ENCODE measurements at places on chromosomes 1 and 21.

DNA sequence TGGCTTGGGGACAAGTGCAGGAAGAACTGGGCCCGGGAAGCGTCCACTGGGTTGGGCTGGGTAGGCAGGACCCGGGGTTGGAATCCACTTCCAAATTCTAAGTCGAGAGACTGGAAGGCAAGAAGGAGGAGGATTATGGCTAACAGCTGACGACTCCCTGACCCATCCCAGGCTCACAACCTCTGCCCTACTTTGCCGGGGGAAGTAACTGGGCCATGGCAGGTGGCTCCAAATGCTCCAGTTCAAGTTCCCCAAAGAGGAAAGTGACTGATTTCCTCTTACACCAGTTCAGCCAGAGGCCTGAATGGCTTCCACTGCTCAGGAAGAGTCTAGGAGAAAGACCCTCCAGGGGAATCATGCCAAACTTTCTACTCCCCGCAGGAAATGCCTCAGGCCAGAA, 11.4 kb downstream of the EMC1 start:
- no peak for DNase-seq

GRCh38 chr1:5917281-5917590, 75.0 kb downstream of the NPHP4 start:
- no peak for DNase-seq

DNA sequence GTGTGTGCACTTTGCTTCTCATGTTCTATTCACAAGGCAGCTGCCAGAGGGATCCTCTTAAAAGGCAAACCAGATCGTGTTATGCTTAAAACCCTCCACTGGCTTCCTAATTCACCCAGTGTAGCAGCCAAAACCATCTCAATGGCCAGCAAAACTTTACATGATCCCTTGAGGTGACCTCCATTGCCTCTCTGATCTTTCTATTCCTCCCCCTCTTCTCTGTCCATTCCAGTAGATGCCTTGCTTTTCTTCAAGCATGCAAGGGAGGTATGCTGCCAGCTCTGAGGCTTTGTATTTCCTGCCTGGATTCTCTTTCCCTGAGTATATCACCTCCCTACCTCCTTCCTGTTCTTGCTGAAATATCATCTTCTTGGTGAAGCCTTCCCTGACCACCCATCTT, 93.2 kb upstream of the KCNK2 start:
- DNase-seq, result no peak

DNA sequence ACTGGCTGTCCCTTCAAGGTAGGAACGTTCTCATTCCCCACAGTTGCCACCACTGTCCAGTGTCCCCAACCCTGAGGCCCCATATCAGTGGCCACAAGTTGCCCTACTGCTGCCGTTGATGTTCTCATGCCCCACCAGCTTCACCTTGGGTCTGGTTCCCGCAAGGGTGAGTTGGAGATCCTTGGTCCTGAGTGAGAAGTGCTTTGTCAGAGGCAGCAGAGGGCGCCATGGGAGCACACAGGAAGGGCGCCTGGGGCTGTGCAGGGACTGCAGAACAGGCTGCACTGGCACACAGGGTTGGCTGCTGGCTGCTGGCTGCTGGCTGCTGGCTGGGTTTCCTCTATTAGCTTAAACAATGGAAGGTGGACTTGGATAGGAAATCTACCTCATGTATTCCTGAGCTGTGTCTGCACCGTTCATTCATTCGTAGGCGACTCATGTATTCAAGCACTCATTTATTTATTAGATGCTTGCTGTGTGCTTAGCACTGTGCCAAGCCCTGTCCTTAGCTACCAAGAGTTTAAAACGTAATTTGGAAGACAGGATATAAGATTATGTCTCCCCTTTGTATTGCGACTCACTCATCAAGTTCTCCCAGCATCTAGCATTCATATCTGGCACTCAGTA, 2.1 kb upstream of the S100A9 start:
- no peak for DNase-seq

- no peak for DNase-seq
Observed at GRCh38 chr1:14939527-14940284, 213.8 kb upstream of the TMEM51 start.

DNA sequence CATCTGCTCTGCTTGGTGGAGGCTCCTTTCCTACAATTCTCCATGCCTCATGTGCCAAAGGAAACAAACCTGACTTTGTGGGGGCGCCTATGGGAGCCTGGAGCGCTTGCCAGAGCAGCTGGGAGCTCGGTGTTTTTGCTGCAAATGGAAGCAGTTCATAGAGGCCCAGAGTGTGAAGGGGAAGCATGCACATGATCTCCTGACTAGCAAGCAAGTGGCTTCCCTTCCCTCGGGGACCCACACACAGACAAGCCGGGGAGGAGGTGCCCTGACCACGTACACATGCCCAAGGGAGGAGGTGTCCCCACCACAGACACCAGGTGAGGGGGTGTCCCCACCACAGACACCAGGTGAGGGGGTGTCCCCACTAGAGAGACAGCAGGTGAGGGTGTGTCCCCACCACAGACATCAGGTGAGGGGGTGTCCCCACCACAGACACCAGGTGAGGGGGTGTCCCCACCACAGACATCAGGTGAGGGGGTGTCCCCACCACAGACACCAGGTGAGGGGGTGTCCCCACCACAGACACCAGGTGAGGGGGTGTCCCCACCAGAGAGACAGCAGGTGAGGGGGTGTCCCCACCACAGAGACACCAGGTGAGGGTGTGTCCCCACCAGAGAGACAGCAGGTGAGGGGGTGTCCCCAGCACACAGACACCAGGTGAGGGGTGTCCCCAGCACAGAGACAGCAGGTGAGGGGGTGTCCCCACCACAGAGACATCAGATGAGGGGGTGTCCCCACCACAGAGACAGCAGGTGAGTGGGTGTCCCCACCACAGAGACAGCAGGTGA, 106.8 kb downstream of the CRYAA start:
- DNase-seq, result no peak

DNA sequence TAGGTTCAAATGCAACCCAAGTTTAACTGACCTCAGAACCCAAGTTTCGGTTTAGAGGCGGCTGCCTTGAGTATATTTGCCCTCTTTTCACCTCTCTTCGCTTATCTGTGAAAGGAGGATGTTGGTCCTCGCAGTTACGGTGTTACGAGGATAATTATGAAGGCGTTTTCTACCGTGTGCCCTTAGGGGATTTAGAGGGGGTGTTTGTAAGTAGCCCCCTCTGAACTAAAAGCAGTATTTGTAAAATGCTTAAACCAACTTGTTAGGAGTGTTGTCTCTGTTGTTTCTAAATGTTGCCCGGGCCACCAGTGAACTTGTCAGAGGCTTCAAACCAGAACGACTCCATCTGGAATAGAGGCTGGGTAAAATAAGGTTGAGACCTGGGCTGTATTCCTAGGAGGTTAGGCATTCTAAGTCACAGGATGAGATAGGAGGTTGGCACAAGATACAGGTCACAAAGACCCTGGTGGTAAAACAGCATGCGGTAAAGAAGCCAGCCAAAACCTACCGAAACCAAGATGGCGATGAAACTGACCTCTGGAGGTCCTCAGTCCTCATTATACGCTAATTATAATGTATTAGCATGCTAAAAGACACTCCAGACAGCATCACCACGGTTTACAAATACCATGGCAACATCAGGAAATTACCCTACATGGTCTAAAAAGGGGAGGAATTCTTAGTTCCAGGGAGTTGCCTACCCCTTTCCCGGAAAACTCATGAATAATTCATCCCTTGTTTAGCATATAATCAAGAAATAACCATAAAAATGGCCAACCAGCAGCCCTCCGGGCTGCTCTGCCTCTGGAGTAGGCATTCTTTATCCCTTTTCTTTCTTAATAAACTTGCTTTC, 1.0 kb upstream of the PSRC1 start:
- no peak for DNase-seq

DNA sequence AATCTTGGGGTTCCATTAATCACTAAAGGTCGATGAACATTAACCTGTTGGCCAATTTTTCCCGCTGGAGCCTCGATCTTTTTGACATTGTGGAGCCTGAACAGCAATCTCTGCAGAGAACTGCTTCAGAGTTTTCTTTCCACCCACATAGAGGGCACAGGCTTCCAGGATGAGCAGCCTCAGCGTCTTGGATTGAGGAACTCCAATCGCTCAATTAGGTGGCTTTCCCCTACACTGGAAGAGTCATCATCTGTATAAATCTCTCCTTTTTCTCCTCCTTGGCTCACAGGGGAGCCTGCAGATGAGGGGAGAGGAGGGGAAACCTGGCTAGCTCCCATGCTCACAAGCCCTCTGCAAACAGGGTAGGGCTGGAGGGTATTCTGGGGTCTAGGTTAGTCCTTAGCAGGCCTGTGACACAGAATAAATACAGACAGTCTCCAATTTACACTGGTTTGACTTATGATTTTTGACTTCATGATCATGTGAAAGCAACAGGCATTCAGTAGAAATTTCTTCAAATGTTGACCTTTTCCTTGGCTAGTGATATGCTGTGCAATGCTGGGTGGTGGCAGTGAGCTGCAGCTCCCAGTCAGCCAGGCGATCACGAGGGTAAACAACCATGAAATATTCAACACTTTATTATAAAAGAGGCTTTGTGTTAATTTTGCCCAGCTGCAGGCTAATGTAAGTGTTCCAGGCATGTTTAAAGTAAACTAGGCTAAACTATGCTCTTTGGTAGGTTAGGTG, 80.8 kb downstream of the PGBD5 start:
- DNase-seq, result no peak

DNA sequence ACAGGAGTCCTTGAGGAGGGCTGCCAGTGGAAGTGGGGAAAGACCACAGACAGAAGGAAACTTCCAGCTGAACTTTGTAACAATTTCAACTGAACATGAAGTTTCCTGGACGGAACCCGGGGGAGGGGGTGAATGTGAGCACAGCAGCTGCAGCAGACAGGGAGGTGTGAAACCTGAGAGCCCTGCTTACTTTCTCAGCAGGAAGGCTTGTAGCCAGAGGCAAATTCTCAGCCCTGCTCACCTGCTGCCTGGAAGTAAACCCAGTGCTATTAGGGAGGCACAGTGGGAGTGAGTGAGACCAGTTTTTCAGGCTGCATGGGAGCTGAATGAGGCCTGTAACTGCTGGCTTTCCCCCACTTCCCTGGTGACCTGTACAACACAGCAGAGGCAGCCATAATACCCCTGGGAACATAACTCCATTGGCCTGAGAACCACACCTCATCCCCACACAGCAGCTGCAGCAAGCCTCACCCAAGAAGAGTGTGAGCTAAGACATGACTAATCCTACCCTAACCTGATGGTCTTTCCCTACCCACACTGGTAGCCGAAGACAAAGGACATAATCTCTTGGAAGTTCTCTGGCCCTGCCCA, 9.6 kb upstream of the SPRR2F start:
- DNase-seq, result no peak

DNA sequence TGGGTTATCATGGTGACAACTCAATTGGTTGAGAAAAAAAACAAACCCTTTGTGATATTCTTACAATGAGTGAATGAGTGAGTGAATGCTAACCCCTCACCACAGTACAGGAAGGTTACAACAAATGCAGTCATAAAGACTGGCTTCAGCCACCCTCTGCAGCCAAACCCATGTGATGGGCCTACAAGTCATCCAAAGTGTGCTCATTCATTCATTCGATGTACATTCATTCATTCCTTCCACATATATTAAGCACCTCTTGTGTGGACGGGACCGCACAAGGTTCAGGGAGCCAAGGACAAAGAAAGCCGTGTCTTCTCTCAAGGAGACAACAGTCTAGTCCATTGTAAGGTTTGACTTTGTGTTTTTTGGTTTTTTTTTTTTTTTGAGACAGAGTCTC, 49.4 kb downstream of the WDR4 start:
- no peak for DNase-seq

DNA sequence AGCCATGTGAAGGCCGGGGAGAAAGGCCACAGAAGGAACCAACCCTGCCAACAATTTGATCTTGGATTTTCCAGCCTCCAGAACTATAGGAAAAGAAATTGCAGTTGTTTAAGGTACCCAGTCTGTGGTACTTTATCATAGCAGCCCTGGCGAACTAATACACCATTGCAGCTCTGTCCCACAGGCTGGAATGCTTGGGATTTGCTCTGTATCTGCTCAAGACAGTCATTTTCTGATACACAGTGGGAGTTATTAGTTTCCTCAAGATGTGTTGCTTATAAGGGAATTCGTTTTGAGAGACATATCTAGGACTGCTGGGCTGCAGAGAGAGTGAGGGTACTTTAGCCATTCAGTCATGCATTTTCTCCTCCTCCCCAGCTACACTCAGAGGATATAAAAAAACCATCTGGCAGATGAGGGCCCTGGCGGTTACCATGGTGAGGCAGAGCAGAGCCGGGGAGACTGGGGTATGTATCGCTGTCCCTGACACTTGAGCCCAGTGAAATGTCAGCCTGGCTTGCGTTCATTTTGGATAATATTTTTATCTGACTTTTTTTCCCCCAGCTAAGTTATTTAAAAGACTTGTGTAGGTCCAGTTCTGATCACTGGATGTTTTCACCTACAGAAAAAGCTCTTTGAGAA, 104.6 kb downstream of the DIRAS3 start:
- no peak for DNase-seq

DNA sequence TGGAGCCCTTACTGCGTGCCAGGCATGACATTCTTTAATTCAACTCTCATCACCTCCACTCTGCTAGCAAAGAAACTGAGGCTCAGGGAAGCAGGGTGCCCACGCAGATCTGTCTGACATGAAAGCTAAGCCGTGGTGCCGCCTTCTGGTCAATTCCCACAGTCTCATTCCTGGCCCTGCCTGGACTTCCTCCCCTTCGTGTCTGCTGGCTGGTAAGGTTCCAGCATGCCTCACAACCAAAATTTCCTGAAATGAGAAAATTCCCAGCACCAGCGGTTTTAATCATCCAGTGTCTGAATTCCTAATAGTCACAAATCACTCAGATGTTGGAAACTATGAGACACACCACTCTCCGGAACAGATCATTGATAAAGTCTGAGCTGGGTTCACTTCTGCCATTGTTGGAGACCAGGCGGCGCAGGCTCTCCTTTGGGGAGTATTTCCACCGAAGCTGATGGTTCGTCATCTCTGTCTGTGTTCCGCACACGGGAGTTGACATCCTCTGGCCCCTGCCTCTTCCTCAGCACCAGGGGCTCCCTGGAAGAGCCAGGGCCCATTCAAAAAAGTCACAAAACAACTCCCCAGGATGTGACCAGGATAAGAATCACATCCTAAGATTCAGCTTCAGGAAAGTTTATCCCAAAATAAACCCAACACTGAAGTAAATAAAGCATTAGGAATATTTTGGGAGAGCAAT, 167.7 kb downstream of the PLPP3 start:
- no peak for DNase-seq

- no peak for DNase-seq
Observed at GRCh38 chr1:92488832-92489231, 2.1 kb upstream of the GFI1 start.

GRCh38 chr1:182716740-182717720, 32.6 kb upstream of the RGS8 start:
- DNase-seq, result no peak

DNA sequence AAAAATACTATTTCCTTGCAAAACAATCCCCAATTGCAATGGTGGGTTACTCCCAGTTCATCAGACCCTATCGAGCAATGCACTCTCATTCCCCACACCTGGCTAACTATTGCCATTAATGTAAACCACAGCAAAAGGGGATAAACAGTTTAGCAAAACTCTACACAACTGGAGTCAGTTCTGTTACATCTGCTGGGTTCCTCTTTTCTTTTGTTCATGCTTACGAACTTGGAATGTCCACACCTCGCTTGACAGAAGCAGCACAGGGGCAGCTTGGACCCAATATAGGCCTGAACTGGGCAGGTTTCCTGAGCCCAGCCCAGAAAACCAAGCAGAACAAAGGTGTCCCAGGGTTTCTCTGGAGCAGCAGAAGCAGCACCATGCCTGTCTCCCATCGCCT, 57.4 kb downstream of the ADSS2 start:
- DNase-seq, result no peak

GRCh38 chr1:94527447-94528031, 14.0 kb downstream of the F3 start:
- DNase-seq, result no peak
